ENCODE measurements at places on chromosomes 3 and 15. TPM values are rescaled to one million over a fixed set of nuclear protein-coding genes. Genes with fewer than 3 reads are reported as not detected.

Gene TRIM69
- total RNA-seq: 4.2 TPM

Gene CACNA1D
- total RNA-seq: 1.2 TPM

Gene PLOD2
- 67.2 TPM for total RNA-seq

Gene ISLR2
- total RNA-seq: 0.18 TPM

Gene AGBL1
- total RNA-seq: not detected

Gene AP3B2
- 0.61 TPM for total RNA-seq

Gene PPP1R14D
- total RNA-seq: not detected

Gene GABRB3
- 74.5 TPM for total RNA-seq

Gene WNT5A
- total RNA-seq: 1.2 TPM

Gene CCR3
- total RNA-seq: not detected

Gene AAGAB
- 62.8 TPM for total RNA-seq

Gene LRRN1
- total RNA-seq: not detected

Gene STRIT1
- not detected for total RNA-seq

Gene THAP10
- total RNA-seq: 4.1 TPM

Gene GPR171
- total RNA-seq: not detected

Gene HGD
- 16.4 TPM for total RNA-seq

Gene B4GALT4
- total RNA-seq: 126 TPM

Gene FOXP1
- total RNA-seq: 9.1 TPM

Gene WNT7A
- total RNA-seq: 0.03 TPM

Gene C2CD4A
- 0.10 TPM for total RNA-seq

Gene TMC3
- not detected for total RNA-seq

Gene GPR62
- total RNA-seq: not detected

Gene RAB6B
- total RNA-seq: 2.4 TPM

Gene TMEM212
- not detected for total RNA-seq

Gene UMPS
- 50.8 TPM for total RNA-seq

Gene SHC4
- 0.92 TPM for total RNA-seq

Gene DPPA4
- not detected for total RNA-seq

Gene AMOTL2
- total RNA-seq: 52.5 TPM

Gene C3orf49
- not detected for total RNA-seq

Gene BFSP2
- total RNA-seq: not detected

Gene SLC7A14
- total RNA-seq: not detected

Gene CFAP161
- not detected for total RNA-seq

Gene CCDC39
- not detected for total RNA-seq

Gene ERICH6
- not detected for total RNA-seq

Gene BNC1
- total RNA-seq: 0.95 TPM

Gene PCLAF
- total RNA-seq: 177 TPM

Gene CHAC1
- 8.9 TPM for total RNA-seq

Gene TF
- 0.91 TPM for total RNA-seq

Gene SLC9A9
- total RNA-seq: 0.23 TPM

Gene PRSS50
- not detected for total RNA-seq

Gene TMEM108
- total RNA-seq: not detected

Gene EHHADH
- total RNA-seq: 2.1 TPM

Gene PTX3
- total RNA-seq: 1.8 TPM

Gene BUB1B
- total RNA-seq: 25.8 TPM

Gene TBCCD1
- total RNA-seq: 6.6 TPM

Gene EFHB
- total RNA-seq: 1.0 TPM

Gene CLDN16
- total RNA-seq: 0.03 TPM

Gene ANKRD63
- 0.46 TPM for total RNA-seq

Gene EFCC1
- total RNA-seq: not detected

Measured in A549 treated with Hydrocortisone at 1 μM for 4 hours (cell line).